Naive thymus-derived CD8-positive, alpha-beta T cell (primary cell): ENCODE measurements at places on chromosomes 7 and 10.

DNA sequence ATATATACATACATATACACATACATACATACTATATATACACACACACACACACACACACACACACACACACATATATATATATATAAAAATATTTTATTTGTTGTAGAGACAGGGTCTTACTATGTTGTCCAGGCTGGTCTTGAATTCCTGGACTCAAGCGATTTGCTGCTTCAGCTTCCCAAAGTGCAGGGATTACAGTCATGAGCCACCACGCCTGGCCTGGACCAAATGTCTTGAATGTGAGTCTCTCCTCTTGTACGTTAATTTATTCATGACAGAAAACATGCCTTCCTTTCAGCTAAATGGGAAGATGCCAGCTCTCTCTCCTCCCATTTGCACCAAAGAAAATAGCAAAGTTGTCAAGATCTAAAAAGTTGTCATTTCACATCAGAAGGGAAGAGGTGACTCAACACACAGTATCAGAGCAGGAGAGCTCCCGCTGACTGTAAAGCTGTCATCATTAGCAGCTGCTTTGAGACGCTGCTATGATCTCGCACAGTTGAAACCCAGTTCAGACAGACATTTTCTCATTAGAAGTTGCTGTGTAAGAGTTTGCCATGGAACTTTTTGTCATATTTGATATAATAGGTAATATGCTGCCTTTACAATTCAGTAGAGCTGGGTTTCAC is 224.3 kb downstream of the SFMBT2 start:
- DNase-seq: no peak

DNA sequence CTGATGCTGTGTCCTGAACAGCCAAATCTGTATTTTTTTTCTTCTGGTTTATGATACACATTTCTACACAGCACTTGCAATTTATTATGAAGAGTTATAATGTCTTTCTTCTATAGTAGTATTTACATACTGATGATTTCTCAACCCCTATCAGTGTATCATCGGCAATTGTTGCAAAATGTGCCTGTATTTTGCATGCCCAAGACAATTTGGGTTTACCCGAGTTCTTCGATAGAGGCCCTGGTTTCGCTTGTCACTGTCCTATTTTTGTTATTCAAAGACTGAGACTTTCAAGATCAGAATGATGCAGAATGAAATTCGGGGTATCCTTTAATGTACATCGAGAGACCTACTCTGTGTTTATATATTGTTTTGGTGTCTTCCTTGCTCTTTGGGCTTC is 184.5 kb upstream of the PRSS58 start:
- DNase-seq: no peak

- DNase-seq: no peak
Measured at GRCh38 chr7:137488038-137488437, 144.5 kb upstream of the PTN start.

- DNase-seq: peak; percentile 50
Measured at GRCh38 chr10:43045631-43046287, 31.1 kb upstream of the RET start.

DNA sequence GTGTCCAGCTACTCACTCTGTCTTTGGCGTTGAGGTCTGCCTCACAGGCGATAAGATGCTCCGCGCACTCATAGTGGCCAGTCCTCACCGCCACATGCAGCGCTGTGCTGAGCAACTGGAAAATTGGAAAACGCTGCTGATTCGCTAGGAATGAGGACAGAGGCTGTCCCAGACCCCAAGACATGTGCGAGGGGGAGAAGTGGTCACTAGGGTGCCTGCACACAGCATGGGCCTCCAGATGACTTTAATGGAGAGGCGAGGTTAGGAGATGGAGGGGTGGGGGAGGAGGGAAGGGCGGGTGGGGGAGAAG is 5.2 kb downstream of the ANKRD1 start:
- no peak for DNase-seq

GRCh38 chr10:35626971-35627507 is 15.1 kb downstream of the FZD8 start:
- DNase-seq: no peak

DNA sequence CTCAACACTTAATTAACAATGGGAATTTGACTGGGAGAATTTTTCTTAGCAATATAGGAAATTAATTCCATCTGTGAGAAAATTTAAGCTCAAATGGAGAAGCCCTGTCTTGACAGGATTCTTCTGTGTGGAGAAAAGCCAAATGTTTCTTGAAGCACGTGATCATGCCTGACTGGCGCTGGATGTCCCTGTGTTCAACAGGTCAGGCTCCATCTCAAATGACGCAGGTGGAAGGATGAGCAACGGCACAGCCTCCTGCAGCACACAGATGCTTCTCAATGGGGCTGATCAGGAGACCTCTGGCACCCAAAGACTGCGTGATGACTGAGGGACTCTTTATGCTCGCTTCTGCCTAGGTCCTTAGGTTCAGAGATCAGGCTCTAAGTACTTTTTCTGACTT is 143.8 kb downstream of the RSU1 start:
- DNase-seq: no peak

DNA sequence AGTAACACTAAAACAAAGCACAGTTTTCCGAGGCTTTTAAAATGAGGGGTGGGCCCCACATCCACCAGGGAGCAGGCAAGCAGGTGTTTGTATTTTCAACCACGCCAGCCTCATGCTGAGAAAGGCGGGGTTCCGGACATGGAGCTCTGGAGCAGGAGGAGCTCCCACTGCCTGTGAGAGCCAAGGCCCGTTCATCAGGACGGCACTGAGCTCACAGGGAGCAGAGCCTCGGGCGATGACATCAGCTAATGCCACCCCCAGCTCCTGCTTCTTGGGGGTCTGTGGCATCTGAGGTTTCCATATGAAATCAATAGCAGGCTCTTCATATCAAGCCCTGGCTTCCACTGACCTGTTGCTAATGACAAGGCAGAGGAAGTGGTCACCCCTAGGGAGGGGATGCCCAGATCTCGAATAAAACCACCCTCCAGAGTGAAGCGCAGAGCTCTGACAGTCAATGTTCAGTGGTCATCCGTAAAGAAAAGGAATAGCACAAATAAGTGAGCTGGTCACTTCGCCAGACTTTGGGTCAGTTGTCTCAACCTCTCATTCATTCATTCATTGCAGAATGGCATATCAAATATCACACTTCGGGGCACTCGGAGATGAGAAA is 89.1 kb downstream of the TNS3 start:
- DNase-seq: no peak

DNA sequence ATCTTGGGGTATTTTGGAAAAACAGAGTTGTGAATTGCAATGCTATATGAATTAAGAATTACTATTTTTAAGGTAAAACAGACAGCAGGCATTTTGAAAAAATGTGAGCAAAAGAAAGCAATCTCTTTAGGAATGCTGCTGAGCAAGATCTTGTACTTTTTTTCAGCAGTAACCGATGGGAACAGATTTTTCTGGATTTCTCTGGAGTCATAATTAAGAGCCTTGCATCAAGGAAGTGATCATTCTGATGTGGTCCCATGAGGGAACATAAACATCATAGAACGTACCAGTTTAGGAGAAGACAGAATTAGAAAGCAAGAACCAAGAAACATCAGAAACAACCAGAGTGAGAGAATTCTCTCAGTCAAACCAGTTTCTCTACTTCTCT is 157.0 kb upstream of the AGR3 start:
- DNase-seq: no peak

- no peak for DNase-seq
Measured at GRCh38 chr10:79107736-79108264, 39.0 kb downstream of the ZMIZ1 start.
